MG63 (cell line): ENCODE measurements at places on chromosomes 2 and 18.
A peak's percentile ranks its signal among the peaks of the same experiment; 100 is the strongest.

DNA sequence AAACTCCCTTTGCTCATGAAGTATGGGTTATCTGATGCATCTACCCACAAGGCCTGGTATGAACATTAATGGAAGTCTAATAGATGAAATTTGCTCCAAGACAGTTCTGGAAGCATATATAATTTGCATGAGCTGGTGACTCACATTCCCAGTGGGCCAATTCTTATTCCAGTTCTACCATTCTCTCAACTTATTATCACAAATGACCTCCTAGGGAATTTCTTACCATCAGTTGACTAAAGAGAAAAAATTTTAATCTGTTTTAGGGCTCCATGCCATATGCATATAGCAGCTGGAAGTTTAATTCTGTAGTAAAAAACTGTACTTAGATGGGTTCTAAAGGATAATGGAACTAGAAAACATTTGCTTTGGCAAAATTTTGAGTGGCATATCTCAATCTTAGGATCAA is 165.2 kb upstream of the COL3A1 start:
- peak; percentile 8 for DNase-seq

GRCh38 chr2:199727306-199727705 is 123.7 kb downstream of the FTCDNL1 start:
- no peak for DNase-seq

DNA sequence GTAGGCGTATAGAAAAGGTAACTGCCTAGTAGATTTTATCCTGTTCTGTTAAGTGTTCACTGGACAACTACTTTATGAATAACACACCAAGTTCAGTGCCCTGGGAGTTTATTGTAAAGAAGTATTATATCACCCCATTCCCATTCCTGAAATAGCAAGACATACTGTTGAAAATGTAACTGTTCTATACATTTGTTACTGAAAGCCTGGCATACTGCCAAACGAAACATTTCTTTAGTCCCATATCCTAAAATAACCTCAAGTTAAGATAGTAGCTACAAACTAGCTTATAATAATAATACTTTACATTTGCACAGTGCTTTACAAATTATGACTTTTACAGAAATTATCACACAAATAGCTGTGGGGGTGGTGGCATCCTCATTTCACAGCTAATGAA is 25.1 kb downstream of the SPDYA start:
- no peak for DNase-seq

- peak; percentile 40 for DNase-seq
These were observed 47.4 kb downstream of the MGAT5 start for GRCh38 chr2:134301099-134301927.
